ENCODE measurements at places on chromosomes 11 and 22.

- DNase-seq = no peak
Observed at GRCh38 chr11:105799263-105799662, 189.4 kb downstream of the GRIA4 start.

DNA sequence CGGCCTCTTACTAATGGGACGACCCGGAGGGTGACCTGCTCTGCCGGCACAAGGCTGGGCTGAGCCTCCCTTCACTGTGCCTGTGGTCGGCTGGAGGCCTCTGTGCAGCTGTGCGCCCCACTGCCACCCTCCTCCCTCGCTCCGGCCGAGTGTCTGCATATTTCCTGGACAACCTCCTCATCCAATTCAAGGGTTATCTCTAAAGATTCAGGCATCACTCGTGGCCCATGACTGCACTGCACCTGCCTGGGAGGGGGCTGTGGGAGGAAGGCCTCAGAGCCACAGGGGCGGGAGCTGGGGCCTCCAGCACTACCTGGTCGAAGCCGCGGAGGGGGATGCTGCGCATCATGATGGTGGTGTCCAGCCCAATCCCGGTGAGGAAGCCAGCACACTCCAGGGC lies 43.1 kb upstream of the GNB1L start:
- DNase-seq = no peak

- no peak for DNase-seq
Observed at GRCh38 chr11:79437981-79438630, 2.7 kb downstream of the TENM4 start.

DNA sequence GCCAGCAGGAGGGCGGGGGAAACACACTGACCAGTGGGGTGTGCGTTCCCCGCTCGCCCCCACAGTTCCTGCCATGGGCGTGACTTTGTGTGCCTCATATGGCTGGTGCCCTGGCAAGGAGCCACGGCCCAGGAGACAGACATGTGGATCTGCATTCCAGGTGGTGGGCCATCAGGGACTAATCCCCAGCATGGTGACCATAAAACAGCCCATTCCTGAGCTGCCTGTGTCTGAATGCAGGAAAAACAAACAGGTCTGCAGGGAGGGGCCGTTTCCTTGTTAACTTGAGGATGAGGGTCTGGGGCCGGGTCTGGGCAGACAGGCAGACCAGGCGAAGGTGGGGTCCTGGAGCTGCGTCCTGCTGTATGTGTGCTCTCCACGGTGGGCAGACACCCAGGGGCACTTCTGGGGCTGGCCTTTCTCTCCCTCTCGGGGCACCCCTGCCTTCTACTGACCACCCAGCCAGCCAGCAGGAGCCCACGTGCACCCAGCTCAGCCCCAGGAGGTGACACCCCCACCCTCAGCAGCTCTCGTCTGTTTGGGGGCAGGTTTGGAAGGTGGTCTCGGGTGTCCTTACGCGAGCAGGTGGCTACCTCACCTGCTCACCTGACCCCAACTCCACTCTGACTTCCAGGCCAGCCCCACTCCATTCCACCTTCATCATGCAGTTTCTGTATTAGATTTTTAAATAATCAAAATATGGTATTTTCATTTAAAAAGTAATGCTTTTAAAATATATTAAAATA lies 120.3 kb downstream of the KCNQ1OT1 start:
- no peak for DNase-seq

DNA sequence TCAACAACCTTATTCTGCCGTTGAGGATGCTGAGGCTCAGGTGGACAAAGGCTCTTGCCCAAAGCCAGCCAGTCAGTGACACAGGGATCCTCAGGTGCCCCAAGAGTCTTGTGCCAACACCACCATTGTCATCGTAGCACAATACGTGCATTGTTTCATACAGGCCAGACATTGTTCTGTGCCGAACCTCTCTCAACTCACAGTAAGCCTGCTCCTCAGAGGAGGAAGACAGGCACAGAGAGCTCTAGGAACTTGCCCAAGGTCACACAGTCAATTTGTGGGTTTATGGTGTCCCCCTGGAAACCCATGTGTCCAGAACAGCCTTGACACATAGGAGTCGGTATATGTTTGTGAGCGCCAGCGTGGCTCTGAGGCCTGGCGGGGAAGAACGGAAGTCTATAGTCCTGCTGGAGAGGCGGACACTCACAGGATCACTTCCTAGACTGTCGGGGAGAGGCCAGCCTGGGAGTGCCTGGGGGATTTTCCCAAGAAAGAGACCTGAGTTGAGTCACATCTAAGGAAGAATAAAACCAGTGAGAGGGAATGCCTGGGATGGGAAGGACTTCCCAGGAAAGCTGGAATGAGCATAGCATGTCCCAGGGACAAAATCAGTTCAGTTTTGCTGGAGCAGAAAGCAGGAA lies 20.2 kb downstream of the LIF start:
- no peak for DNase-seq

- DNase-seq = no peak
Observed at GRCh38 chr11:37483761-37484160, 885.7 kb upstream of the RAG2 start.

- DNase-seq = no peak
Observed at GRCh38 chr11:94948070-94948617, 25.2 kb downstream of the CWC15 start.

- no peak for DNase-seq
Observed at GRCh38 chr11:76391021-76391420, 9.9 kb downstream of the GVQW3 start.

GRCh38 chr22:31177420-31178162 lies 17.6 kb downstream of the RNF185 start:
- DNase-seq = no peak

- no peak for DNase-seq
Observed at GRCh38 chr11:57237204-57237681, at the start of gene APLNR. Gene APLNR, minus strand, starts transcription at chr11:57237250. Its CDS starts 246 bp downstream, at chr11:57237004.

- DNase-seq = no peak
Observed at GRCh38 chr11:20192151-20192550, 31.9 kb upstream of the DBX1 start.

- no peak for DNase-seq
Observed at GRCh38 chr11:31814176-31814868, 3.2 kb upstream of the PAX6 start.

DNA sequence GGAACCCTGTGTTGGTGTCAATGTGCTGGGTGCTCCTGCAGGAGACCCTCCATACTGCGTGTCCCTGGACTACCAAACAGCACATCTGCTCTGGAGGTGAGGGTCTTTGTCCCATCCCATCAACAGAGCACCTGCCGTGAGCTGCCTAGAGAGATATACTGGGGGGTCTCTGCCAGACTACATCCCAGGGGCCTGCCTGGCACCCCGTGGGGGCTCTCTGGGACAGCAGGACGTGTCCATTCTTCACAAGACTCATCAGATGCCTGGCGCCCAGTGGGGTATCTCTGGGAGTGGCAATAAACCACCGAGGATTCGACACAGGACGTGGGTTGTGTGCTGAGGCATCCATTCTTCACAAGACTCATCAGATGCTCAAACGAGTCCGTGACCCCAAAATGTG lies 42.7 kb downstream of the SHANK2 start:
- DNase-seq = no peak

DNA sequence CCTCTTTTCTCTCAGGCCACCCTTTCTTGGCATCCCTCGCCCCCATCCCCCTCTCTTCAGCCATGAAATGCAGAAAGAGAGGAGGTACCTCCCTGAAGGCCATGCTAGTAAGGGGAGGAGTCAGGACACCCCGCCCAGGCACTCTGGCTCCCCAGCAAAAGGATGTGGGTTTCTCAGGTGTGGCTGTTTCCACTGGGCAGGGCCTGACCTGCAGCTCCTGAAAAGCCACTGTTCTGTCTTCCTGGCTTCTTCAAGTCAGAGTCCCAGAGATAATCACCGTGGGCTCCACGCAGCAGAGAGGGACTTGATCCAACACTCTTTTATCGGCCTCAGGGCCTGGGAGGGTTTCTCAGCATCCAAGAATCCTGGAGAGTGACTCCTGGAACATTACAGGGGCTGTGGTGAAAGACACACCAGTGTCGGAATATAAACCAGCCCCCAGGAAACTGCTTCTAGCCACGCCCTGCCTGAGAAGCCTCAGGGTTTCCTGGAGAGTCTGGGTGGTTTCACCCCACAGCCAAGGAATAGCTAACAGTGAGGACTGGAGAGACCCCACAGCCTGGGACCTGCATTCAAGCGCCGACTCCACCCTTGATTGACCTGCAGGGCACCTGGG lies 45.7 kb upstream of the TSPAN18 start:
- no peak for DNase-seq

GRCh38 chr11:127000291-127000968 lies at the start of gene KIRREL3:
Gene KIRREL3, minus strand, starts transcription at chr11:127000770.
- DNase-seq = no peak

DNA sequence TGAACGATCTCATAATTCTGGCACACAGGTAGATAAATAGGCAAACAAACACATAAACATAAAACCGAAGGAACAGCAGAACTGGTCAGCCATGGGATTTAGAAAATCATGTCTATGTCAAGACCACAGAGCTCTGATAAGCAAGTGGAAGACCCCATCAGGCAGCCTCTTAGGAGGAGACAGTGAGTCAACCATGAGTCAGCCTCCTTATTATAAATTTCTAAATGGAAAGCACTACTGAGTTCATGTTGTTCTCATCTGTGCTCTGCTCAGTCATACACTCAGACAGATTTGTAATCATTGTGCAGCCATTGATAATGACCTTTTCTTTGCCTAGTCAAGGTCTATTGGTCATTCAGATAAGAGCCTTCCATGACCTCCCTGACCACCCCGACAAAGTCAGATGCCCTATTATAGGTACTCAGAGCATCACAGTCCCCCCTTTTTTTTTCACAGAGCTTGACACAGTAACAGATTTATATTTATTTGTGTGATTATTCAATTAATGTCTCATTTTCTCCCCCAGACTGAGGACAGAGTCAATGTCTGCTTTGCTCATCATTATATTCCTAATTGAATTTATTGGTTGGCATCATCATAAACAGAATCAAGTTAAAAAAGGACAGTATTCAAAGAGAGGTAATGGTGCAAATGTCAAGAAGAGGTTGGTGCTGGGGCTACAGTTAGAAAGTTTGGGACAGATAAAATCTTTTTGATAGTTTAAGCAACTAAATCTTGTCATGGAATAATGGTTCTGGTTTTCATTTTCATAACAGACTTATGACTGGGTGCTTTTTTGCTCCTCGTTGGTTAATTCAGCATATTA lies 579.7 kb upstream of the CCDC90B start:
- DNase-seq = no peak

DNA sequence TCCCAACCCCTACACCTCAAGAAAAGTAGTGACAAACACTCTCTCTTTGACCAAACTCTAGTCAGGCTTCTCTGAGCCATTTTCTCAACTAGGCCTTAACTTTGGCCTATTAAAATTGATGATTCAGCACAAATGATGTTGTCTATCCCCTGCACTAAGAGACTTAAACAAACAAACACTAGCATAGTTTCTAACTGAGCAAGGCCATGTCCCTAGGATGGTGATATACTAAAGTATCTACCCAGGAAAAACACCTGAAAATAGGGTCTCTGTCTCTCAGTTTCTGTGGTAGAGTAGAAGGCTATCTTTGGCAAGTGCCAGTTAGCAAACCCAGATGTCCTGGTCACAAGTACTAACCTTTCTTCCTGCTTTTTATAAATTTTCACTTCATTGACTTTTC lies 219.7 kb upstream of the ANO3 start:
- DNase-seq = no peak

All from activated T-cell treated with anti-CD3 and anti-CD28 coated beads for 24 hours (primary cell).